ENCODE measurements at places on chromosomes 1 and 21. TPM values are rescaled to one million over a fixed set of nuclear protein-coding genes. Genes with fewer than 3 reads are reported as not detected.

The PPM1J gene
- total RNA-seq: not detected

GRCh38 chr1:198734323-198735008 lies 95.6 kb downstream of the PTPRC start:
- H3K27ac ChIP-seq: no peak overlapping the region
- no peaks in the 10 kb centered on the region for H3K36me3 ChIP-seq
- H3K4me3 ChIP-seq: no peak overlapping the region
- no peak for DNase-seq
- no peaks in the 10 kb centered on the region for H3K4me1 ChIP-seq

DNA sequence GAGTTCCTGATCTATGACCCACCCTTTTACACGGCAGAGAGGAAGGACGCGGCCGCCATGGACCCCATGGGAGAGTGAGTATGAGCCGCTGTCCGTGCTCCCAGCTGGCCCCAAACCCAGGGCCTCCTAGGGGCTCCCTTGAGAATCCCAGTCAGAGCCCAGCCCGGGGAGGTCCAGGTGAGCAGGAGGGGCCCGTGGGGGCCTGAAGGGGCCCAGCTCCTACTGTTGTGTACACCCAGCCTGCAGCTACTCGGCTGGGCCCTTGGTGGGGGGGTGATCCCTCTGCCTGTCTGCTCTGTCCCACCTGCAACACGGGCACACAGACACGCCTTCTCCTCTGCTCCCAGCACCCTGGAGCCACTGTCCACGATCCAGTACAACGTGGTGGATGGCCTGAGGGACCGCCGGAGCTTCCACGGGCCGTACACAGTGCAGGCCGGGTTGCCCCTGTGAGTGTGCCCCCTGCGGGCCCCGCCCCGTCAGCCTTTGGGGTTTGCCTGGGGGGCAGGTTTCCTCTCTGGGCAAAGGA lies 28.6 kb upstream of the LRRC3 start:
- no peak overlapping the region for H3K27ac ChIP-seq
- no peaks in the 10 kb centered on the region for H3K36me3 ChIP-seq
- H3K27me3 ChIP-seq: peaks cover 34% of the 10 kb centered on the region
- no peaks in the 10 kb centered on the region for H3K4me1 ChIP-seq
- DNase-seq: no peak

- H3K27me3 ChIP-seq: no peaks in the 10 kb centered on the region
- peaks cover 27% of the 10 kb centered on the region for H3K4me1 ChIP-seq
- no peak overlapping the region for H3K4me3 ChIP-seq
- no peak overlapping the region for H3K27ac ChIP-seq
Observed at GRCh38 chr1:205710201-205711062, 30.1 kb upstream of the SLC45A3 start.

- no peaks in the 10 kb centered on the region for H3K27me3 ChIP-seq
- no peaks in the 10 kb centered on the region for H3K36me3 ChIP-seq
- no peak for DNase-seq
- H3K4me1 ChIP-seq: peaks cover 10% of the 10 kb centered on the region
Observed at GRCh38 chr1:53892911-53893310, 1.1 kb upstream of the DIO1 start.

DNA sequence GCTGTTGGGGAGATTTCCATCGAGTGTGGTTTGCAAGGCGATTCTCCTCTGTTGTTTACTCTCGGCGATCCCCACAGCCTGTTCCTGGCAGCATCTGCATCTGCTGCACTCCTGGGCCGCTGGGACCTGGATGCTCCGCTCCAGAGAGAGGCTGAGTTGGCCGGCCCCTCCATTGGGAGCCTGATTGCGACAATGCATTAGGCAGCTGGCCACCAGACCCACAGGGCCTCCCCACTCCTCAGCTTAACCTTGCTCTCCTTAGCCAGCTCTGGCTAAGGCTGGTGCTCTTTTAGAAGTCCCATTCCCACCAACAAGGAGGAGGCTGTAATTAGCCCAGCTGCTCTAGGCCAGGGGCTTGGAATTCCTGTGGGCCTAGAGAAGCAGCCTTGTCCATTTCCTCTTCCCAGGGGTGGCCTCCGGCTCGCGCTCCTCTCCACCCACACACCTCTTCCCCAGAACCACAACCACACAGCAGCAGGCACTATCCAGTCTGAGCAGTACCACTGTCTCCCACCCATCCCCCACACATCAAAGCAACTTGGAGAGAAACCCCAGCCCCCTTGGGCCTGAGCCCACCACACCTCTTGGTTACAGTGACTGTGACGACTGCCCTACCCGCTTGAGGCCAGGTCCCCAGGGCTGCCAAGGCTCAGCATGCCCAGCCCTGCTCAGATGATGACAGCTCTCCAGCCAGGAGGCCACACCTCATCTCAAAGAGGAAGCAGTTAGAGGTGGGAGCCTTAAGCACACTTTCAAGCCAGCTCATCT lies 193.8 kb upstream of the EDN2 start:
- no peak overlapping the region for H3K4me3 ChIP-seq
- DNase-seq: peak; percentile 54
- H3K27ac ChIP-seq: peak overlapping the region; percentile 6
- no peaks in the 10 kb centered on the region for H3K36me3 ChIP-seq

The CASQ2 gene
- total RNA-seq: 7.0 TPM

The RSPO1 gene
- total RNA-seq: 5.8 TPM

The LDLRAD1 gene
- not detected for total RNA-seq

The OPRD1 gene
- total RNA-seq: not detected

The FCRL5 gene
- 0.37 TPM for total RNA-seq

DNA sequence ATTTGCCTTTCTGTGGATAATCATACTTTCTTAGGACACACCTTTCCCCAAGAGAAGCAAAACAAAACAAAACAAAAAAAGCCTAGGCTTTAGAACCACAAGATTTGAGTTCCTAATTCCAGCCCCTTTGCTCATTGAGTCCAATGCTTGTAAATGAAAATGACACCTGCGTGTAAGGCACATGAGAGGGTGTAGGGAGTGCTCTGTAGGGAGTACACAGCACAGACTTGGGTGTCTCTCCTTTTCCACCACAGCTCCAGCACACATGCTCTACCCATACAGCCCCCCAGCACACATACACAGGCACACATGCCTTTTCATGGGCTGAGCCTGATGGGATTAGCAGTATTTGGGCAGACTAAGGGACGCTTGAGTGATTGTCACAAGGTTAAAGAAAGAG lies 9.2 kb upstream of the NGF start:
- no peaks in the 10 kb centered on the region for H3K27me3 ChIP-seq
- no peaks in the 10 kb centered on the region for H3K4me1 ChIP-seq
- H3K4me3 ChIP-seq: no peak overlapping the region
- DNase-seq: no peak
- no peaks in the 10 kb centered on the region for H3K36me3 ChIP-seq

The NR1I3 gene
- not detected for total RNA-seq

The NUDT4B gene
- not detected for total RNA-seq

DNA sequence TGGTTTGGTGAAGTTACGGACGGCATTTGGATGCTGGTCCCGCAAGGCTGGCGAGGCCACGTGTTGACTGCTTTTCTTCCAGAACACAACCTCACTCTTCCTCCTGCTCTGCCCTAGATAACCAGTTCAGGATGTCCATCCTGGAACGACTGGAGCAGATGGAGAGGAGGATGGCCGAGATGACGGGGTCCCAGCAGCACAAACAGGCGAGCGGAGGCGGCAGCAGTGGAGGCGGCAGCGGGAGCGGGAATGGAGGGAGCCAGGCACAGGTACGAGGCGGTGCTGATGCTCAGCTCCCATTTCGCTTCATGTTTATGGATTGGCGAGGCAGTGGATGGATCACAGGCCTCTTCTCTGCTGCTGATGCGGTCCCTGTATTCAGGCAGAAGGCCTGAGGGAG lies 38.8 kb upstream of the VAMP3 start:
- no peaks in the 10 kb centered on the region for H3K27me3 ChIP-seq
- no peak overlapping the region for H3K4me3 ChIP-seq
- no peak overlapping the region for H3K27ac ChIP-seq

DNA sequence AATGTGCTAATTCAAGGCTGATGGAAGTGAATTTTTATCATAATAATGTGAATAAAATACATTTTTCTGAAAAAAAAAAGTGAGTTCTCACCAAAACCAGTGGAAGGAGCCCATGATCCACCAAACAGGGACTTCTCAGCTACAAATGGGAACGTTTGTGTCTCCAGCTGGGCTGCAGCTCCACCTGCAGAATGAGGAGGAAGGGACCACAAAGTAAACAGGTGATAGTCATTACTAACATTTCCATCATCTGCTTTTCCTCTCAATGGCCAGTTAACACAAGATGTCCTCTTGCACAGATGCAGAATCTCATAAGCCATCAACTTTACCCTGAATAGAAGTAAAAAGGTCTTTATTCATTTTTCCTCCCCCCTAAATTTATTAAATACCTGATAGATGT lies 246.2 kb downstream of the MRPL39 start:
- H3K4me1 ChIP-seq: no peaks in the 10 kb centered on the region
- no peak overlapping the region for H3K27ac ChIP-seq
- H3K4me3 ChIP-seq: no peak overlapping the region
- no peak for DNase-seq
- H3K27me3 ChIP-seq: no peaks in the 10 kb centered on the region

The RGS18 gene
- 3.6 TPM for total RNA-seq

GRCh38 chr1:174103766-174104165 lies 55.6 kb upstream of the RABGAP1L start:
- H3K36me3 ChIP-seq: no peaks in the 10 kb centered on the region
- DNase-seq: no peak
- H3K4me1 ChIP-seq: no peaks in the 10 kb centered on the region

The DNM3 gene
- 1.8 TPM for total RNA-seq

- no peaks in the 10 kb centered on the region for H3K4me1 ChIP-seq
- H3K36me3 ChIP-seq: no peaks in the 10 kb centered on the region
- no peak overlapping the region for H3K27ac ChIP-seq
- H3K4me3 ChIP-seq: no peak overlapping the region
- no peaks in the 10 kb centered on the region for H3K27me3 ChIP-seq
Observed at GRCh38 chr1:237282208-237282783, 240.3 kb downstream of the RYR2 start.

GRCh38 chr21:42234464-42235241 lies 15.7 kb downstream of the ABCG1 start:
- H3K27ac ChIP-seq: peak overlapping the region; percentile 88
- peak overlapping the region; percentile 50 for H3K4me3 ChIP-seq
- DNase-seq: peak; percentile 84
- H3K27me3 ChIP-seq: no peaks in the 10 kb centered on the region
- no peaks in the 10 kb centered on the region for H3K36me3 ChIP-seq

GRCh38 chr21:30813174-30813573 lies at the start of gene KRTAP8-1:
Gene KRTAP8-1 (minus strand): TSS chr21:30813274. CDS start chr21:30813220, 54 bp downstream.
- no peak within 1 kb of the TSS for H3K4me3 ChIP-seq
- no peaks in the 10 kb centered on the region for H3K36me3 ChIP-seq
- DNase-seq: no peak
- no peaks in the 10 kb centered on the region for H3K4me1 ChIP-seq
- H3K27ac ChIP-seq: no peak within 1 kb of the TSS

DNA sequence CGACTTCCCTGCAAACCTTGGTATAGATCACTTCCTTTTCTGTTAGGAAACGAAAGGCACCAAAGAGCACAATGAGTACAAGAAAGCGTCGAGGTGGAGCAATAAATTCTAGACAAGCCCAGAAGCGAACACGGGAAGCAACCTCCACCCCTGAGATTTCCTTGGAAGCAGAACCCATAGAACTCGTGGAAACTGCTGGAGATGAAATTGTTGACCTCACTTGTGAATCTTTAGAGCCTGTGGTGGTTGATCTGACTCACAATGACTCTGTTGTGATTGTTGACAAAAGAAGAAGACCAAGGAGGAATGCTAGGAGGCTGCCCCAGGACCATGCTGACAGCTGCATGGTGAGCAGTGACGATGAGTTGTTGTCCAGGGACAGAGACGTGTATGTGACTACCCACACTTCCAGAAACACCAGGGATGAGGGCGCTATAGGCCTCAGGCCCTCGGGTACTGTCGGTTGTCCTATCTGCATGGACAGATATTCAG lies 18.5 kb downstream of the FAM89A start:
- no peaks in the 10 kb centered on the region for H3K36me3 ChIP-seq
- no peak overlapping the region for H3K4me3 ChIP-seq
- DNase-seq: no peak
- H3K27me3 ChIP-seq: no peaks in the 10 kb centered on the region
- H3K4me1 ChIP-seq: peaks cover 12% of the 10 kb centered on the region
- peak overlapping the region; percentile 64 for H3K27ac ChIP-seq

- no peaks in the 10 kb centered on the region for H3K36me3 ChIP-seq
- H3K4me3 ChIP-seq: no peak overlapping the region
Observed at GRCh38 chr1:55536545-55536865, 321.3 kb upstream of the USP24 start.

DNA sequence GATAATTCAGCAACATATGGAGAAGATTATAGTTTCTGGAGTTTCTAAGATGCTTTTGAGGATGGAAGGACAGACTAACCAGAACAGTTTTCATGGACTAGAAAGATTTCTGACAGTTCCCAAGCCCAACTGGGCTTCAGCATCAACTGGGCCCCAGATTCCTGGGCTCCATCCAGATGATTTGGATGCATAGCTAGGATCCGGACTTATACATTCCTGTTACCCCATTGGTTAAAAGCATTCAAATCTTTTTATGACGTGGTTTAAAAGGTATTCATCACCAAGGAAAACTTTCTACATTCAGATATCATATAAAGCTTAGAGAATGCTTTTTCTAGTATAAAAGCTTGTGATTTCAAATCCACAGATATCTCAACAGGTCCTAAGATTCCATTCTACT lies 29.7 kb downstream of the TSHB start:
- H3K27me3 ChIP-seq: no peaks in the 10 kb centered on the region
- H3K27ac ChIP-seq: no peak overlapping the region
- DNase-seq: no peak
- peaks cover 16% of the 10 kb centered on the region for H3K4me1 ChIP-seq
- no peak overlapping the region for H3K4me3 ChIP-seq

GRCh38 chr1:1069056-1069710 lies 4.9 kb downstream of the RNF223 start:
- peaks cover 52% of the 10 kb centered on the region for H3K4me1 ChIP-seq
- peak overlapping the region; percentile 42 for H3K4me3 ChIP-seq
- peak overlapping the region; percentile 77 for H3K27ac ChIP-seq
- no peaks in the 10 kb centered on the region for H3K36me3 ChIP-seq
- peaks cover 6% of the 10 kb centered on the region for H3K27me3 ChIP-seq

GRCh38 chr1:113541106-113541505 lies 150.8 kb downstream of the MAGI3 start:
- no peak overlapping the region for H3K4me3 ChIP-seq
- peak overlapping the region; percentile 9 for H3K27ac ChIP-seq
- H3K4me1 ChIP-seq: peaks cover 5% of the 10 kb centered on the region
- no peak for DNase-seq

- no peak overlapping the region for H3K27ac ChIP-seq
- no peaks in the 10 kb centered on the region for H3K27me3 ChIP-seq
- DNase-seq: no peak
- H3K4me3 ChIP-seq: no peak overlapping the region
- no peaks in the 10 kb centered on the region for H3K36me3 ChIP-seq
Observed at GRCh38 chr1:76023669-76024435, 50.7 kb upstream of the ST6GALNAC3 start.

The TAS1R3 gene
- total RNA-seq: not detected

DNA sequence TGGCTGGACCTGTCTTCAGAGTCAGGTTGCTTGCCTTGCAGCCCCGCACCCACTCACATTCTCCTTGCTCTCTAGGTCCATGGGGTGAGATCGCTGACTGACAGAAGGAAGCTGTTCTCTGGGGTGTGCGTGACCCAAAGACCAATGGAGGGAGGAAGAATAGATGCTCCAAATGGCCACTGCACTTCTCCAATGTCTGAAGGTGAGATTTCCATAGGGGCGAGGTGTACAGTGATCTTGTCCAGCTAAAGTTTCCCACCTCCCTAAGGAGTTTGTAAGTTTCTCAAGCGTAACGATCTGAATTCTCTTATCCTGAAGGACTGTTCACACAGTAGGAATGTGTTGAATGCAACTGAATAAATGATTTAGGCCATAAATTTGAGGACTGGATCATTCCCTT lies 211.9 kb upstream of the IRF2BP2 start:
- H3K27me3 ChIP-seq: no peaks in the 10 kb centered on the region
- H3K4me3 ChIP-seq: no peak overlapping the region
- H3K36me3 ChIP-seq: no peaks in the 10 kb centered on the region
- no peak overlapping the region for H3K27ac ChIP-seq
- no peak for DNase-seq
- peaks cover 8% of the 10 kb centered on the region for H3K4me1 ChIP-seq

The CD2 gene
- 5.8 TPM for total RNA-seq

The KRTAP12-2 gene
- total RNA-seq: not detected
